HFF-Myc (cell line): ENCODE measurements at places on chromosomes 4 and X.

DNA sequence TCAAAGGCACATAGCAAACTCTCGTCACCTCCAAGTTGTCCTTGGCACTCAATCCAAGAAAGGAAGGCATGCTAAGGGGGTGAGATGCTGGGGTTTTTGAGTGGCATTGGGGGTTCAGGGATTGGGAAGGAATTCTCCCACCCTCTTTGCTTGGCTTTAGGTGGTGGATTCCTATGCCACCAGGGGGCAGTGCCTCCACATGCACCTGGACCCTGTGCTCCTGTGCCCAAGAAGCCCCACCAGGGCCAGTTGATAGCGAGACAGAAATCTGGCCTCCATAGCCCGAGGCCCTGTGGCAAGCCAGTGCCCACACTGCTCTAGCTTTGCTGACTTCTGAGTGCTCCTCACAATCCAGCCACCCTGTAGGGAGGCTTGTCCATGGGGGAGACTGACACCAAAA is 2.0 kb upstream of the FATE1 start:
- DNase-seq: no peak

DNA sequence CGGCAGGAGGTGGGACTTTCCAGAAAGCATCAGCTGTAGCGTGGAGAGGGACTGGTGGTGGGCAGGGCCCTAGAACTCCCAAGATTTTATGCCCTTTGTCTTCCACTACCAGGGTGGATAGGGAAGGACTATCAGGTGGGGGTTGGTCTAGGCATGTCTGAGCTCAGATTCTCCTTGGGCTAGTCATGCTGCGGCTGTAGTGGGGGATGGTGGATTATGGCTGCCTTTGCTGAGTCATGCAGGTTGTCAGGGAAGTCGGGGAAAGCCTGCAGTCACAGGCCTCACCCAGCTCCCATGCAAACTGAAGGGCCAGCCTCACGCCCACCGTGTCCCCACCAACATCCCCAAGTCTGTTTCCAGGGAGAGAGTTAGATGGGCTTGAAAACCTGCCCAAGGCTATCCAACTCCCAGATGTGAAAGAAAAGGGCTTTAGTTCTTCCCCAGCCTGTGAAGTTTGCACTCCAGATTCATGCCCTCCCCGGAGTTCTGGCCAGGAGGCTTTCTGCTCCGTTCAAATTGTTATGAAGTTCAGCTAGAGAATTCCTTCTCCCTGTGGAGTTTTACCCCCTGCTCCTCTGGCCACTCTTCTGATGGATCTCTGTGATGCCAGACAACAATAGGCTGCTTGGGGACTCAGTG is 13.4 kb upstream of the MEPE start:
- peak; percentile 75 for DNase-seq

- DNase-seq: no peak
These were observed 34.6 kb upstream of the SMS start for GRCh38 chrX:21905953-21906352.

GRCh38 chr4:166737430-166737829 is 496.9 kb downstream of the SPOCK3 start:
- DNase-seq: no peak

DNA sequence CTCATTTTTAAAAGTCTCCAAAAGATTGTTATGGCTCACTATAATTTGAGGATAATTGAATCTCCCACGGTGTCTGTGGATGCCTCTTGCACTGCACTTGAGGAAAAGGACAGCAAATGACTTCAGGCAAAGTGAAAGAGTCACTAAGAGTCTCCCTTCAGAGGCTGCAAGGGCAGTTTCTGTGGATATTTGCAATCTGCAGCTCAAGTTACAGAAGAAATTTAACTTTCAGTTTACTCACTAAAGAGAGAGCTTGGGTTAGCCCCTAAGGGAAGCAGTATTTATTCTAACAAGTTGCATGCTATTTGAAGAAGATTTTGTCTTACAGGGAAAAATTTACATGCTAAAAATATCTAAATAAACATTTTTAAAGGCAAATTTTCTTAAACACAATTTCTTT is 912.0 kb upstream of the TENM3 start:
- no peak for DNase-seq

GRCh38 chrX:18674417-18674787 is 2.5 kb upstream of the RS1 start:
- DNase-seq: no peak

- peak; percentile 56 for DNase-seq
These were observed 51.8 kb downstream of the TLR10 start for GRCh38 chr4:38730830-38731646.

DNA sequence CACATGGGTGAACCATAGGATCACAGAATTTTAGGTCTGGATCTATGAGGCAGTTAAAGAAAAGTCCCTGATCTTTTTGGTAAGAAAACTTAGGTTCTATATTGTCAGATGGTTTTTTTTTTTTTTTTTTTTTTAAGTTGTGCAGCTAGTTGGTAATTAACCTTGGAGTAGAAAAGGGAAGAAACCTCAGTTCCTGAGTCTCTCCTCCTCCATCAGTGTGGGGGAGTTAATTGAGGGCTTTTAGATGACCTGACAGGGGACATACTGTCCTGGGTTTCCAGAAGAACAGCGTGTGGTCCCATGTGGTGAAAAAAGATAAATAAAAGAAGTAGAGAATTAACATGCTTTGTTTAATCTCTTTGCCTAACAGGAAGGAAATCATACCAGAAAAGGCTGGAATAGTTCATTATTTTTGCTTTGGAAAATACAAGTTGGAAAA is 123.7 kb downstream of the ARHGAP10 start:
- DNase-seq: no peak

GRCh38 chr4:140666889-140667614 is 89.1 kb downstream of the TBC1D9 start:
- DNase-seq: no peak

- DNase-seq: no peak
These were observed 7.8 kb upstream of the AKAP14 start for GRCh38 chrX:119887721-119888425.

DNA sequence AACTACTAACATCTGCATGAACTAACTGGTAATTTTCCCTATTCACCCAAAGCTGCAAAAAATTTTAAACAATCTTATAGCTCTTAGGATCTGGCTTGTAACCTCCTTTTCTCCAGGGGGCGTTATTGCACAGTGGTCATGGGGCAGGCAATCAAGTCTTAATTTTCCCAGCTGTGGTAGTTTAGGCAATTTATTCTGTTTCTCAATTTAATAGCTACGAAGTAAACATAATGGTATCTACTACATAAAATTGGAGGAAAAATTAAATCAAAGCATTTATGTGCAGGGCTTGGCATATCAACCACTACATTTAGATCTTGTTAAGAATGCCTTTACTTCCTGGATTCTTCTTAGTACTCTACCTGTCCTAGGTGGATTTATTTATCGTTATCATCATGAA is 137.4 kb upstream of the GUCY1A1 start:
- DNase-seq: no peak

DNA sequence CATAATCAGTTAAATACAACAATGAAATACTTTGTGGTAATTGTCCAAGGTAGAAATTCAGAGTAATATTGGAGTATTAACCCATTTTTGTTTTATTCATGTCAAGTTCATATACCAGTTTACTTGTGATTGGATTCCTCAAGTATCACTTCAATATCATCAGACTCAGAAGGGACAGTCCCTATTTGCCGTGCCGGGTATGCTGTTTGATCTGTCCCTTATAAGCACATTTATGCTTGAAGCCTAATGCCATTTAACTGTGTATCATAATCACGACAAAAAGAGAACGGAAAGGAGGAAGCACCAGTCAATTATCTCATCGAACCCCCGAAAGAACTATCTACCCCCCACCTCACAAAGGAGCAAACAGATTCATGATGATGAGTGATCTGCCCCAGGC is 171.0 kb upstream of the TBL1X start:
- no peak for DNase-seq

GRCh38 chr4:26028133-26028792 is 114.2 kb downstream of the SMIM20 start:
- no peak for DNase-seq
